ENCODE measurements at places on chromosomes 13 and 19.

- DNase-seq: no peak
Observed at GRCh38 chr13:27549406-27549981, 70.8 kb downstream of the LNX2 start.

- DNase-seq: no peak
Observed at GRCh38 chr19:15779756-15780476, 7.5 kb upstream of the OR10H5 start.

DNA sequence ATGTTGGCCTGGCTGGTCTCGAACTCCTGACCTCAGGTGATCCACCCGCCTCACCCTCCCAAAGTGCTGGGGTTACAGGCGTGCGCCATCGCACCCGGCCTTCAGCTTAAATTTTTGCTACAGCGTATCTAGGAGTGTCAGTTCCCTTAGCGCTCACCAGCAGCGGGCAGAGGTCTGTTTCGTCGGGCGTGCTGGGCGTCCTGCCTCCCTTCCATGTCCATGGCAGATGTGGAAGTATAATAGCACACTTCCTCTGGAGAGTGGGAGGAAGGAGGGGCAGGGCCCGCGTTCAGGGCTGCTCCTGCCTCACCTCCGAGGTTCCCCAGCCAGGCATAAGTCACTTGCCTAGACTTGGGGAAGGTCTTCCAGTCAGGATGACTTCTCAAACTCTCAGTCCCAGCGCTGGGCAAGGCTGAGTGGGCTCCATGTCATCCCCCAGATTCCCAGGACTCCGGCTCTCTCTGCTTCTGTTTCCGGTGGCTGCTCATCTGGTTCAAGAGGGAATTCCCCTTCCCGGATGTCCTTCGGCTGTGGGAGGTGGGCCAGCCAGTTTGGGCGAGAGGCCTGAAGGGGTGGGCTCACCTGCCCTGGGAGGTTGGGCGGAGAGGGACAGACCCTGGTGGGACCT, 9.5 kb downstream of the IL4I1 start:
- no peak for DNase-seq

DNA sequence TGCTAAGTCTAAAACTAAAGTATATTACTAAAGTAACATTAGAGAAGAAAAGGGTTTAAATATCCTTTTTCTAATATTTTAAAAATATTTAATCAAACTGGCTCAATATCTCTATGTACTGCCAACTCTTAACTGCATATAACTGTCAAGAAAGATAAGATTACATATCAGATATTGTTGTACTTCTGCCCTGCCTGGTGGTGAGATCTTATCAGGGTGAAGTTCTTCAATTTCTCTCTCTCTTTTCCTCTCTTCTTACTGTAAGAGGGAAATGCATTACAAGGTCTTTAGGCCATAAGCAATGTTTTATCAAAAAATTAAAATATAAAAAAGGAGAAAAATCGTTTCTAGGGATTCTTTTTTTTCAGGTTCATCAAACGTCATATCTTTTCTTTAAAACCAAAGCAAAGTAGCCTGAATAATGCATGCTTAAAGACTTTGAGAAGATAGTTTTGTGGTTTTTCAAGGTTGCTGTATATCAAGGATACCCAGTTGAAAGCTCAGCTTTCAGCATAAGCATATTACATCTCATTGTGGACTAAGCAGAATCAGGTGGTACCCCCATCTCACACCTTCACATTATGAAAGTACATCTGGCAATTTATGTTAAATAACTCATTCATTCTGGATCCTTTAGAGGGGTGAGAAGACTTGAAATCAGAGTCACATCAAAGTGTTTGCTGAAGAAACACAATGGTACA, 1625.7 kb upstream of the SLC10A2 start:
- DNase-seq: no peak

GRCh38 chr13:66842766-66843165, 387.4 kb downstream of the PCDH9 start:
- no peak for DNase-seq

DNA sequence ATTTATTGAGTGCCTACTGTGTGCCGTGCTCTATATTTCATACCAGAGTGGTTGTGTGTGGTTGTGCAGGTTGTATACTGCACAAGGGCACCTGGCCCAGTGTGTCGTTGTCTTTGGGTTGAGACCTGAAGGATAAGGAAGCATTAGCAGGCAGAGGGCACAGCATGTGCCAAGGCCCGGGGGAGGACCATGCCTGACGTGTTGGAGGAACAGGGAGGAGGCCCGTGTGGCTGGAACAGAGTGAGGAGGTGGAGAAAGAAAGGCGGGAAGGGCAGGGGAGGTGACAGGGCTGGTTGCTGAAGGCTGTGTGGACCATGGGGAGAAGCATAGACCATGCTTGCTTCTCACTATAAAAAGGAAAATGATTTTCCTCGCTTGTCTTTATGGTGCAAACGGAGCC, 26.8 kb downstream of the CELF5 start:
- DNase-seq: no peak

DNA sequence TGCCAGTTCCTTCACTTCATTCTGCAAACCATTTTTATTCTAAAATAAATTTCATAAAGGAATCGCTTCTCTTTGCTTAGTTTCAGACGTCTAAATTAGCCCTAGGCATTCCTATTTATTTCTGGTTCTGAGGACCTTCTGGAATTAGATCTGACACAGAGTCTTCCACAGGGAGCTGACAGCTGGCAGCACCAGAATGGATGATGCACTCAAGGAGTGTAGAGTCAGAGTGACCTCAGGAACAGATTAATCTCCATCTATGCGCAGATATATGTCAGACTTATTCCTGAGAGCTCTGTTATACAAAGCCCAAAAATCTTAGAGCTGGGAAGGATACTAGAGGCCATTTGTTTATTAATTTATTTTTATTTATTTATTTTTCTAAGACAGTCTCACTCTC, 450.8 kb downstream of the HS6ST3 start:
- no peak for DNase-seq

DNA sequence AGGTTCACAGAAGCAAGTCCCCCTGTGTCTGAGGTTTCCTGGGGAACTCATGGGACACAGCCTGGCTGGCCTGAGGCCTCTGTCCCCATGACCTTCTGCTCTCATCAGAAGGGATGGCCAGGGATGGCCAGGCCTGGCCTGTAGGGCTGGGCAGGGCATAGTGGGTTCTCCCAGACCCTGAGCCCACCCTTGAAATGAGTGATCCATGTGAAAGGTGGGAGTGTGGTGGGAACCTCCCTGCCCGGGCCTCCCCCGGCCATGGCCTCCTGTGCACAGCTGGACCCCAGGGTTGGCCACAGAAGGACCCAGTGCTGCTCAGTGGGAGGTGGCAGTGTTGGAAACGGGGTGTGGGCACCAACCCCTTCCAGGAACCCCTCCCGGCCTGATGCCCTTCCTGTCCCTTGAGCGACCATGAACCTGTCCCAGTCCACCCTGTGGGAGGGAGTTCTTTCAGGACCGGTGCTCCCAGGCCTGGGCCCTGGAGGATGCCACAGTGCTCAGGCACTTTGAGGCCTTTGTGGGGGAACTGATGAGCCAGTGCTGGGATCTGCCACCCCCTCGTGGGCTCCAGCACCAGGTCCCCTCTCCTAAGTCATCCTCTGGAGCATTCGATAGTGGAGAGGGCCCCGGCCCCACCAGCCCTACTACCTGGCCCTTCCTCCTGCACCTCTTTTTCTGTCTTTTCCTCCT, 15.5 kb upstream of the ZNF14 start:
- no peak for DNase-seq

GRCh38 chr13:31038834-31039552, 106.5 kb downstream of the TEX26 start:
- no peak for DNase-seq

- DNase-seq: no peak
Observed at GRCh38 chr19:18366021-18366435, 19.9 kb upstream of the GDF15 start.

DNA sequence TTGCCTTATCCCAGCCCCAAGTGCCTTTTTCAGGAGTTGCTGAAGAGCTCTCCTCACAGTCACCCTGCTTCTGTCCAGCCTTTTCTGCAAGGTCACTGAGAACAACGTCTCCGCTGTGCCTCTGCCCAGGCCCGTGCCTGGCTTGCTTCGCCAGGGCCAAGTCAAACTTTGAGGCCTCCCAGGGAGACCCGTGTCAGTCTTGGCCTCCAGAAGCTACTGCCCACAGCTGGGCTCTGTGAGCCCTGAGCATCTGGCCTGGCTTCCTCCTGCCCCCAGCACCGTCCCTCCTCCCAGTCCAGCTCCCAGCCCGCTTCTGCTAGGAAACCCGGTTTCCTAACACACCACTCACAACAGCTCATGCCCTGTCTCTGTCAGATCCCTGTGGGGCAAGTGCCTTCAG, 165.9 kb downstream of the TEX29 start:
- DNase-seq: no peak

GRCh38 chr13:111474136-111475002, 153.9 kb downstream of the TEX29 start:
- DNase-seq: no peak

DNA sequence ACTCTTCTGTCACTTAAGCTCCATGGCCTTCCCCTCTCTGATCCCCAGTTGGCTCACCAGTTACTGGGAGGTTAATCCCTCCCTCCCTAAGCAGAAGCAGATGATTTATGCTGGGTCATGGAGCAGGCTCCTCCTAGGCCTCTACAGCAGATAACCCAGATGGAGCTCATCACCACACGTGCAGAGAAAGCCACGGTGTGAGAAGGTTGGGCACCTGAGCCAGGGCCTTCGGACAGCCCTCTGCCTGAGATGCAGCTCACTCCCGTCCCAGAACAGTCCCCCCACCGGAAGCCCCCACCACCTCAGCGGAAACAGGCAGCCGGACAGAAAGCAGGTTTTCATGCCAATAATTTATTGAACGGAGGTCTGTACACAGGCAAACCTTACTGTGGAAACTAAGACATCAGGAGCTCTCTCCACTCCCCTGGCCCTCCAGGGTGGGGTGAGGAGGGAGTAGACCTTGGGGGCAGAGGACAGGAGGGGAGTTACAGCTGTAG, 9.8 kb downstream of the ZNF526 start:
- no peak for DNase-seq

GRCh38 chr13:29830000-29830399, 20.4 kb downstream of the UBL3 start:
- no peak for DNase-seq

Data from stimulated activated CD8-positive, alpha-beta memory T cell treated with anti-CD3 and anti-CD28 coated beads, Interleukin-2, amount 100 ng/mL, for 1 hour (primary cell).